Amniotic stem cell (primary cell): ENCODE measurements at places on chromosomes 5 and 9.

DNA sequence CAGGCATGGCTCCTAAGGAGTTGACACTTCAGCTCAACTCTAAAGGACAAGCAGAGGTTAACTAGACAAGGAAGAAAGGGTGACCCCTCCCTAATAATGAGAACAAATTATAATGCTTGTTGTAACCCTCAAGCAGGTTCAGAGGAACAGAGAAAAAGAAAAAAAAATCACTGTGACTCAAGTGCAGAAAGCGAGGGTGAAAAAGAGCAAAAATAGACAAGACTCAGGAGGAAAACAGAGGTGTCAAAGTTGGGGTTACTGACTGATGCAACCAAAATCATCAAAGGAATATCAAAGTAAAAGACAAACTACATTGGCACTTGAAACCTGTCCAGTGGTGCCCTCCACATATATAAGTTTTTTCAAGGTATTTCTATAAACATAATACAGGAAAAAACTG, 28.4 kb downstream of the FBXW11 start:
- DNase-seq = no peak

DNA sequence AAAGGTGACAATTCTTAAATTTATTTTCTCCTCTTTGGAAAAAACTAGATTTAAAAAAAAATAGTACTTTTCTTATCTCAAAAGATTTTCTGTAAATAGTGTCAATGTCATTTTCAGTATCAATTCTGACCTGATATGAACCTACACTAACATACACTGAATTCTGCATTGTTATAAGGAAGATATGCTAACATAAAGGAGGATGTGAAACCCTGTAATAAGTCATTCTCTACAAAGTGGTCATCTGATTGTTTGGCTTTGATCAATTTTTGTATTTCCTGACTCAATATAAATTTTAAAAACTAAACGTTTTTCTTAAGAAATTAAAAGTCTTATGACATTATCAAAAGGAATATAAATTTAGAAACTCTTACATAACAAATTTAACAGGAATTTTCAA, 233.6 kb upstream of the EDIL3 start:
- DNase-seq = no peak

DNA sequence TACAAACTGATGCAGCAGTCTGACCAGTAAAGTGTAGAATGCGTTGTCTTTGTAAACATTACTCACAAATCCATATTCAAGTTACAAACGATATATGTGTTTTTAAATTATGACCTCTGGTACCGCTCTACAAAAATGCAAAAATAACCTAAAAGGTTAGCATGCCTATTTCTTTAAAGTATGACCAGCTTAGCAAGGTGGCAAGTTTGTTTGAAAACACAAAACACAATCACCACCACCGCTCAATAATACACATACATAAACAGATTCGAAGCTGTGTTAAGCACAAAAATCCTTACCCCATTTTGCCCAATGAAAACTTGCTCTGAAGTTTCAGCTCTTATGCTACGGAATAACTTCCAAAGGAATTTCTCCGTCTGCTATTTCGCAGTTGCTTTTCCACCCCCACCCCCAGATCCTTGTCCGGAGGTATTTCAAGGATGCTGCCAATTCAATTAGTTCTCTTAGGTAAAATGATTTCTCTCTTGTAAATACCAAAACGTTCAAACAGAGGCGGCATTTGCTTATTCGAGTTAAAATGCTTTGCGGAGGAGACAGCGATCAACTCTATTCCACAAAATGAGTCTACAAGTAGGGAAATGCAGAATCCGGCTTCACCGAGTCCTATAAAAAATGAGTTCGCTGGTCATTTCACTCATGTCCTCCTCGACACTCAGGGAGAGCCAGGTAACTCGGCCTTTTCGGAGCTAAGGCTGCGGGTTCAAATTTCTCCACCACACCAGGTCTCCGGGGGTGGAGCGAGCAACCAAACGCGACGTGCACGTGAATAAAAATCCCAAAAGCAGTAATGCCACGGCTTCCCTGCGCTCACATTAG, 1.2 kb downstream of the HOMER1 start:
- no peak for DNase-seq

DNA sequence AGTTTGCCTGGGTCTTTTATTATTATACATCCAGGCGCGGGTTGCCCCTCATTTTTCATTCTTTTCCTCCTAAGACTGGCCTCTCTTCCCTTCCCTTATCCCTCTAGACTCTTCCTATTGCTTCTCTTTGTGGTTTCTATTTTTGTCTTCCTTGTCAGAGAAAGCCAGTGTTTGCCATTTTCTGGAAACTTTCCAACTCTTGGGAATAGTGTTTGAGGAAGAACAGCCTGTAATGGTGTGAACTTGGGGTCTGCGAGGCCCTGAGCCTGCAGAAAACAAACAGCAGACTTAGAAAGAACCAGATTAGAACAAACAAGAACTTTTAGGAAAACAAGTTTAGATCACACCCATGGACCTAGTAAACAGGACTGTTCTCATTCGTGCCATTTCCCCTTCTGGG, 15.5 kb downstream of the PRKACG start:
- DNase-seq = no peak
